ENCODE measurements at places on chromosomes 6 and 20.
A peak's percentile ranks its signal among the peaks of the same experiment; 100 is the strongest.

DNA sequence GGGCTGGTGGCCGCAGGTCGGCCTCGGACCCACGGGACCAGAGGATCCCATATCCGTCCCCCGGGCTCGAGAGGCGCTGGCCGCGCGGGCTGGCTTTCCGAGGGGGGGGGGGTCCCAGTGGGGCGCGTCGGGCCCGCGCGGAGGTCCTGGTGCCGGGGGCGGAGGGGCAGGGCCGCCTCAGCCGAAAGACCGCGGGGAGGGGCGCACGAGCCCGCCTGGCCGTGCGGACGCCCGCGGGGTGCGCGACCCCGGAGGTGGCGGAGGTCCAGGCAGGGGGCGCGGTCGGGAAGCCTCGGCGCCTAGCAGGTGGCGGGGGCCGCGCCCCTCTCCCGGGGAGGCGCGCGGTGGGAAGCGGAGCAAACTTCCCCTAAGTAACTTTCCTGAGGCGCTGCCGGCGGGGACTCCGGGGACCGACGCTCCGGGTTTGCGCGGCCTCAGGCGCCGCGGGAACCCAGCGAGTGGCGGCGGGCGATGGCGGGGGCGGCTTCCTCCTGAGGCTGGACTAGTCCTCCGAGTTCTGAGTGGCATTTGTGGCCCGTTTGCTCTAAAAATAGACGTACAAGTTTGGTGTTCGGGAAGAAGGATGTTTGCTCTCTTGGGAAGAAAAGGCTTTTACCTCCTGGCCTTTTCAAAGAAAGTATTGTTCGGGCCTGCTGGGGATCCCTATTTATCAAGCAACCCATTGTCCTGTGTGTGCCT, 26.5 kb upstream of the BTBD3 start:
- no peak for DNase-seq

DNA sequence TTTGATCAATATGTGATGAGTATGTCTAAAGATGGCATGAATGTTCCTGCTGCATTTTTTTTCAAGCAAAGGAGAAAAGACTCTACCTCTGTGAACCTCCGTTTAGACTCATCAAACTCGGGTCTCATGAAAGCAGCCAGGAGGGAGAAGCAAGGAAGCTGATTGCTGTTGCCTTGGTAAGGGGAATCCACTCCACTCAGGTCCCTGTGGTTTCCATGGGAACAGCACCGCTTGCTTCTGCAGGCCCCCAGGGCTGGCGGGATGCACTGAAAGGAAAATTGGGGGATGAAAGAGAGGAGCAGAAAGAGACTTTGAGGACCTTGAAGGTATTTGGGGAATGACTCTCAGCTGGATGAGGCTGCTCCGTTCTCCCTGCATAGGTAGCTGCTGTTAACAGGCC, 249.6 kb upstream of the RIN2 start:
- DNase-seq = no peak

GRCh38 chr6:73079978-73080377, 145.3 kb downstream of the KHDC1L start:
- no peak for DNase-seq

GRCh38 chr6:53235508-53235907, 86.9 kb upstream of the GCM1 start:
- no peak for DNase-seq

DNA sequence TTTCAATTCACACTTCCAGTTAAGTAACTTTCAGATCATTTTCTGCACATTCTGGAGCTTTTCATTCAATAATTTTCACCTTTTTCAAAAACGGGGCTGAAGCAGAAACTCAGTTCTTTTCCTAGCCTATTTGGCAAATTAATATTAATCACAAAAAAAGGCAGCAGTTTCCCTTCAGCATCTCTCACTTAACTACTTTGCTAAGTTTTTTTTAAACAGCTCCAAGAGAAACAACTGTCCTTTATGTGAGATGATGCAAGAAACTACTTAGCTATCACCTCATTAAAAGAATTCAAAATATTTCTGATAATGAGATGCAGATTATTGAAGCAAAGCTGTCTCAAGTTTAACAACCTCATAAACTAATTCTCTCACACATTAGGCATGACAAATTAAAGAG, 11.8 kb downstream of the CASS4 start:
- DNase-seq = no peak

DNA sequence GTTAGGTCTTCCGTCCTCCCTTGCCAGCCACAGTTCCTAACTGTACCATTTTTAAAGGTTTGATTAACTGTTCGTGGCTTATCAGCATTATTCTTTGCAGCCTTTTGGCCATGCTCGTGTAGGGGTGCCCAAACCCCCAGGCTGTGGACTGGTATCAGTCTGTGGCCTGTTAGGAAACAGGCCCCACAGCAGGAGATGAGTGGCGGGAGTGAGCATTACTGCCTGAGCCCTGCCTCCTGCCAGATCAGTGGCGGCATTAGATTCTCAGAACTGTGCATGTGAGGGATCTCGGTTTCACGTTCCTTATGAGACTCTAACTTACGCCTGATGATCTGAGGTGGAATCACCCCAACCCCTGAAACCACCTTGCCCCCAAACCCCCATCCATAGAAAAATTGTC, 79.3 kb downstream of the TBC1D7 start:
- DNase-seq = no peak

DNA sequence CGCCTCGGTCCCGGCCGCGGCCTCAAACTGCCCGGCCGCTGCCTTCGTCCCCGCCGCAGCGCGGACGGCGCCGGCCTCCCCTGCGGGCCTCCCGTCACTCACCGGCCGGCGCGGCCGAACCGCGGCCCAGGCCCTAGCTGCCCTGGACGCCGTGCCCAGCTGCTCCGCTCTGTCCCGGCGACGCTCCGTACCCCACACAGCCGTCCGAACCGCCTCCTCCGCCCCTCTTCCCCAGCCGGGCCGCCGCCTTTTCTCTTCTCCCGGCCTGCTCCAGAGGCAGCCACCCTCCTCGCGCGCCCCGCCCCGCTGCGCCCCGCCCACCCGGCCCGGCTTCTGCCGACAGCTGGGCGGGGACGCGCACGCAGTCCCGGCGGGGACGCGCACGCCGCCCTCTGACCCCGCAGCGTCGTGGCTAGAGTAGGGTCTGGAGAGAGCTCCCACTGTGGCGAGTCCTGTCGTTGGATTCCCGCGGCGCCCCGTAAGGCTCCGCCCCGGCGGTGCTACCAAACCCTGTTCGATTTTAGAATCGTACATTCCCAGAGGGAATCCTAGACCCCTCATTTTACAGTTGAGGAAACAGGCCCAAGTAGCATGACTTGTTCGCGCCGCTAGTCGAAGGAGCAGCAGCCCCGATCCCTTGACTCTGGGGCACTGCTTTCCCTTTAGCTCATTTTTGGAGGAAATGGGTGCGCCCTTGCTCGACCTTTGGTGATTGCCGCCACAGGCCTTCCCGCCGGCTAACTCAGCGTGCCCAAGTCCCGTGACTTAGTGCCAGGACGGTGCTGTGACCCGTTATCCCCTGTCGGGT, at the start of gene FBXO30:
Gene FBXO30 (minus strand): TSS at position 295 of the 808 bp plus-strand sequence. CDS start 8,390 bp downstream, outside the sequence.
- peak; percentile 92 for DNase-seq

- DNase-seq = no peak
Measured at GRCh38 chr6:53360093-53360912, 11.6 kb upstream of the ELOVL5 start.

DNA sequence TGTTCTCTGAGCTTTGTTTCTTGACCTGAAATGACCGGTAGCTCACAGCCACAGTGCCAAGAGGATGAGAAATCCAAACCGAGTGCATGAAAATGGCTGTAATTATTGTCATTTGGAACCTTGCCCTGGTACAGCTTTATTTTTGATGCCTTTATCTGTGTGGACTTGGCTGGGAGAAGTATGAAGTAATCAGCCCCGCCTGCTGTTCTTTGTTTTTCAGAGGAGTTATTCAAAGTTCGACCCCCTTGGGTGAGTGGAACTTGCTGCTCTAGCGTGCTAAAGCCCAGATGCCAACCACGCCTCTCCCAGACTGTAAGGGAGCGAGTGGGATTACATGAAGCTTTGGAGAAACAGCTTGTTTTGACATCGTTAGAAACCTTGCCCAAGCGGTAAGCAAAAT, 48.3 kb downstream of the ECT2L start:
- no peak for DNase-seq

DNA sequence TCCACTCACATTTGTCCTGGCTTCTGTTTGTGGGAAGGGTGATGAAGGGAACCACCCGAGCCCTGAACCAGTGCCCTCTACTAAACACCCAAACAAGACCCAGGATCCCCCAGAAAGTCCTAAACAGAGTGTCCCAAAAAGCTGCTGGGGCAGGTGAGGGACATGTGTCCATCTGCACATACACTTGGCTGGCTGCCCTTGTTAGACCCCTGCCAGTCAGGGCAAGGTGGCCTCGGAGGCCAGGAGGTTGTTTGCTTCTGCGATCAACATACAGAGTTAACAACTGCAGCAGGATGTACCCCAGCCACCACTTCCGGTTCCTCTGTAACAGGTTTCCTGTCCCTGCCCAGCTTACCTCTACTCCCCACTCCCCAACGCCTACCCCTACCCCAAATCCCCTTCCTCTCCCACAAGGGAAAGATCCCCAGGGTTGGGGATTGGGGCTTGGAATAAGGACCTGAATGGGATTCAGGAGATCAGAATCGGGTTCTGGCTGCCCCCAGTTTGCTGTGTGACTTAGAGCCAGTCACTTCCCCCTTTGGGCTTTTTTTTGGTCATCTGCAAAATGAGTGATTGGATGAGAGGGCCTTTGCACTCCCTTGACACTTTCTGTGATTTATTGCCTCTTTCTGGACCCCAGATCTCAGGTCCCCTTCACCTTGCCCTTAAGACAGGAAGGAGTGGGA, 13.9 kb downstream of the DEF6 start:
- DNase-seq = no peak

GRCh38 chr6:14423330-14423729, 305.8 kb downstream of the CD83 start:
- no peak for DNase-seq

- no peak for DNase-seq
Measured at GRCh38 chr20:16273812-16274555, 299.3 kb downstream of the KIF16B start.

- peak; percentile 27 for DNase-seq
Measured at GRCh38 chr20:64049060-64049877, at the start of gene SOX18. Gene SOX18, minus strand, starts transcription at chr20:64049639. Its CDS starts 123 bp downstream, at chr20:64049516.

GRCh38 chr6:97361286-97361685, 78.3 kb upstream of the MMS22L start:
- DNase-seq = no peak

- no peak for DNase-seq
Measured at GRCh38 chr20:60330461-60330860, 372.2 kb downstream of the CDH26 start.

- DNase-seq = no peak
Measured at GRCh38 chr6:3745566-3746118, 5.9 kb downstream of the PXDC1 start.

DNA sequence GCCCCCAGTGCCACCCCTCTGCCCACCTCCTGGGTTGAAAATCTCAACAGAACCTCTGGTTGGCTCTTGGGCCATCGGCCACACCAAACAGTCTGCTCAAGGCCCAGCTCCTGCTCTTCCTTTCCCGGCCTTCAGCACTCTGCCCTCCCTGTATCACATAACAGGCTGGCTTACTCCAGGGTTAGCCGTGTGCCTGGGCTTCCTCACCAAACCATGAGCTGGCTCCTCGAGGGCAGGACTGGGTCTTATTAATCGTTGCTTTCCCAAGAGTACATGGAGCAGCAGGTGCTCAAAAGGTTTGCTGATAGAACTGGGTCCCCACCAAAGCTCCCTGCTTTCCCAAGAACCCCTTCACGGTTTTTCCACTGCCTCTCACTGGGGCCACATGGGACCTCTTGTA, 12.7 kb upstream of the FAM83C start:
- no peak for DNase-seq

- DNase-seq = no peak
Measured at GRCh38 chr6:21186479-21187055, 407.0 kb upstream of the SOX4 start.

- DNase-seq = no peak
Measured at GRCh38 chr6:145275019-145275418, 460.3 kb downstream of the EPM2A start.

DNA sequence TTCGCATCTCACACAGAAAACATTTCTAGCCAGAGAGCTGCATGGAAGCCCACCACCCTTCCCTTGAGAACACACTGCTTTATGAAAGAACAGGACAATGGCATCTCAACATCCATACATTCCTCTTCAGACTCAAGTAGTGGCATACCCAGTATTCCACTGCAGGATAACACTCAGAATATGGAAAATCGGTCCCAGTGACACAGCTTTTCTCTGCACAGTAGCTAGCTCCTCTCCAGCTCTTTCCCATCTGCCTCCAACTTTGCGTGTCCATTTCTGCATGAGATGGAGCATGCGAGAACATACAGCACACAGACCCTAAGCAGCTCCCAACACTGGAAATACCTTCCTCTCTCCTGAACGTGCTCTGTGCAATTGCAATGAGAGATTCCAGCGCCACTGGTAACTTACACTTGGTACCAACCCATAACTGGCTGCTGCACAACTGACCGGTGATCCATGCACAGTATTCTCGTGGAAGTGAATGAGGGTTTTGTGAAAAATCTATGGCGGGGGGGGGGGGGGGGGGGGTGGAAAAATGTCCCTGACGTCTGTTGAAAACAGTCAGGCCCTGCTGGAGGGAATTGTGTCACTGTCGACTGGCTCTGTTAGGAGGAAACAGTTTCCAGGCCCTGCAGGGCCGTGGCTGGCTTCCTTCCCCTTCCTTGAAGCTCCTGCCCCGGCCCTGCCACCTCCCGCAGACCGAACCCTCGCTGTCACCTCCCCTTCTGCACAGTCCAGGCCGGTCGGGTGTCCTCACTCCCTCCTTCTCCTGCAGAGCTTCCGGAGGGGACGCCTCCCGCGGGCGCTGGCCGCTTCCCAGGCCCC, 265.9 kb upstream of the QKI start:
- no peak for DNase-seq

DNA sequence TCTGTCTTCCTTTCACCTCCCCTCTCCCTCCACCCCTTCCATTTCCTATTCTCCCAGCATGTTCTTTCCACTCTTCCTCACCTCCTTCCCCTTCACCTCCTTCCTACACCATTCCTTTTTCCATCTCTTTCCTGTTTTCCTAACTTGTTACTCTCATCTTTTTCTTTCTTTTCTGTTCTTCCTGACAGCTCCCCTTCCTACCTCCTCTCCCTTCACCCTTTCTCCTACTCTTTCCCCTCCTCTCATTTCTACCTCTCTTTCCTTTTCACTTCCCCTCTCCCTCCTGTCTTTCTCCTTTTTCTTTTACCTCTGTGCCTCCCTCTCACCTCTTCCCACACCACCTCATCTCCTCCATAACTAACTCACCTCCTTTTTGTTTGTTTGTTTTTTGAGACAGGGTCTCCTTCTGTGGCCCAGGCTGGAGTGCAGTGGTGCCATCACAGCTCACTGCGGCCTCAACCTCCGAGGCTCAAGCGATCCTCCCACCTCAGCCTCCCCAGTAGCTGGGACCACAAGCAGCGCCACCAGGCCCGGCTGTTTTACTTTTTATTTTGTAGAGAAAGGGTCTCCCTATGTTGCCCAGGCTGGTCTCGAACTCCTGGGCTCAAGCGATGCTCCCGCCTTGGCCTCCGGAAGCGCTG, 864 bp upstream of the ARFGEF2 start:
- DNase-seq = no peak

- no peak for DNase-seq
Measured at GRCh38 chr6:79334674-79335073, 100.2 kb upstream of the HMGN3 start.

GRCh38 chr20:15498926-15499325, 1074.3 kb downstream of the KIF16B start:
- no peak for DNase-seq
